Activated T-helper 1 cell treated with anti-CD3 and anti-CD28 coated beads, Interleukin-2, amount 50 U/mL, for 16 hours (primary cell): ENCODE measurements at places on chromosomes 11 and 22.

DNA sequence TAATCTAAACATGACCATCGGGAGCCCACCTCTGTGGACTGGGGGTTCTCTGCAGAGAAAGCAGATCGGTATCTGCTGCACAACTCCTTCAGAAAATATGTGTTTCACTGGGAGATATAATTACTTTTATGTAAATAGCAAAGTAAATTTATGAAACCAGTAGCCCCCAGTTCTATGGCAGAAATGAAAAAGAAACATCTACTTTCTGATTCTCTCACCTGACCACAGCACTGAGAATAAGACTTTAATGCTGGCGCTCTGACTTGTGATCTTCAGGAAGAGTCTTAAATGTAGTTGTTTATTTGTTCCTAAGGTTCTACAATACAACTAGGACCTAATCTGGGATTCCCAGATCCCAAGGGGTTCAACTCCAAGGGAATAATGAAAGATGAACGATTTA, 518.0 kb downstream of the DLG2 start:
- DNase-seq: no peak

DNA sequence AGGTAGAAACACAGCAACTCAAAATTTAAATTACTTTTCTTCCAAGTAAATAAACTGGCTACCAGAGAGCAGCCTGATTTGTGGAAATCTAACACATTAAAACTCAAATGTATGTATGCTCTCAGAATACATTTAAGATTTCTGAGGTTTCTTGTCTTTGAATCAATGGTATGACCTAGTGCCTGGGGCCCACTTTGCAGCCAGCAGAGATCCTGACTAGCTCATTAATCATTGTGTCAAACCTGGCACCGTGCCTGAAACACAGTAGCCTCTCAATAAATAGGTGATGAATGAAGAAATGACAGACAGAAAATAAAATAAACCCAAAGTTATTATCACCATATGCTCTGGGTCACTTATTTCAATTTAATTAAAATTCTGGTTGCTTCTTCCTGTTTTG, 176.2 kb upstream of the FAT3 start:
- no peak for DNase-seq

- DNase-seq: no peak
These were observed 2.7 kb downstream of the SLC43A3 start for GRCh38 chr11:57424137-57424791.

GRCh38 chr11:125662689-125663088, 18.0 kb downstream of the ACRV1 start:
- DNase-seq: no peak

DNA sequence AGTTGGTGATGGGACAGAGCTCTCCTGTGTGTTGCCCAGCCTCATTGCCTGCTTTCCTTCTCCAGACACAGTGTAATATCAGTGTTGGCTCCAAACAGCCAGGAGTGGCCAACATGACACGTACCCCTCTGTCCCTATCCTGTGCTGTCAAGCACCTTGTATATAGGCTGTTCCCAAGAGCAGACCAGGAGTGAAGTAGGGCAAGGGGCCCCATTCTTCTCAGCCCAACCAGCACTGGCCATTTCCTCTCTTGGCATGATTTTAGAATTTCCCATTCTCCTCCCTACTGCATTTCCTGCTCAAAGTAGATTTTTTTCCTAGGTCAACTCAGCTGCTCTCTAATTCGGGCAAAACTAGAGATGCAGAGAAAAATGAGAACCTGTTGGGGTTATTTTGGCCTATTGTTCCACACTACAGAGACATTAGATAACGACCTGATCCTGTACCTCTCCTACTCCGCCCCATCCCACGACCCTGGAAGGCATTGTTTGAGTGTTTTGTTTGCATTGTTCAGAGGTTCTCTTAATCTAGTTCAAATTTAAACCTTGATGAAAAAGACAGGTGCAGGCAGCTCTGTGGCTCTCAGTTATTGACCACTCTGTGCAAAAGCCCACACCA, 95.6 kb downstream of the RASSF10 start:
- DNase-seq: no peak

- peak; percentile 98 for DNase-seq
These were observed 1.5 kb upstream of the MALAT1 start for GRCh38 chr11:65497141-65498041.
